Renal cortex interstitium (tissue), 15 donors: ENCODE measurements at places on chromosomes 4 and X. TPM values are rescaled to one million over a fixed set of nuclear protein-coding genes. Genes with fewer than 3 reads are reported as not detected.

The SPANXA2 gene
- not detected for polyA plus RNA-seq

The NHS gene
- polyA plus RNA-seq = 21.9 TPM

The ATP11C gene
- polyA plus RNA-seq = 49.0 TPM

The FREM3 gene
- 0.17 TPM for polyA plus RNA-seq

DNA sequence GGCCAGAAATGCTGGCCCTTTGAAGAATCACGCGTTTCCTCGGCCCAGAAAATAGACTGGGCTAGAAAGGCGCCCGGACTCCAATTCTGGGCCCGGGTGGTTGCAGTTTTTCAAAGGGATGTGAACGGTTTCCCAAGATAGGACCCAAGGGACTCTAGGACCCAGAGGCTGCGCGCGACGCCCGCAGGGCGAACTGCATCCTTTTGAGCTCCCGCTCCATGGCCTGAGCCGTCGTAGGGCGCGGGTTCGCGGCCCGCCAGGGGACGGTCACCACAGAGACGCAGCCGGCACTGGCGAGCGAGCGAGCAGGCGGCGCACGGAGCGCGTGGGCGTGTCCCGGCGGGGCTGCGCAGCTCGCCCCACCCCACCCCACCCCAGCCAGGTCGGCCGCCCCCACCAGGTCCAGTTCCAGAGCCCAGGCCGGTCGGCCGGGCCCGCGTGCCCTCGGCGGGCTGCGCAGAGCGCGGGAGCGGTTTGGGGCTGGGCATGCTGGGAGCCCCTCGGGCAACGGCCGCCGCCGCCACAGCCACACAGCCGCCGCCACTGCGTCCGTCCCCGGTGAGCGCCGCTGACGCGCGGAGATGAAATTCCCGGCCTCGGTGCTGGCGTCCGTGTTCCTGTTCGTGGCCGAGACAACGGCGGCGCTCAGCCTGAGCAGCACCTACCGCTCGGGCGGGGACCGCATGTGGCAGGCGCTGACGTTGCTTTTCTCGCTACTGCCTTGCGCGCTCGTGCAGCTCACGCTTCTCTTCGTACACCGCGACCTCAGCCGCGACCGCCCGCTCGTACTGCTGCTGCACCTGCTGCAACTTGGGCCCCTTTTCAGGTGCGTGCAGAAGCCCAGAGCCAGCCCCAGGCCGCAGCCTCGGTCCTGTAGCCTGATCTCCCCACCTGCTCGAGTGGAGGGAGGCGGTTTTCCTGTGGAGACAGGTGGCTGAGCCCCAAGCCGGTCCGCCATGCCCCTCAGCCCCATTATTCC, at the start of gene XK:
TSS of gene XK (plus strand) at position 411 of the 979 bp plus-strand sequence. CDS start at position 582, 171 bp downstream.
- peak; percentile 8 for DNase-seq

- no peak for DNase-seq
Measured at GRCh38 chrX:138765051-138765450, 53.5 kb upstream of the FGF13 start.

DNA sequence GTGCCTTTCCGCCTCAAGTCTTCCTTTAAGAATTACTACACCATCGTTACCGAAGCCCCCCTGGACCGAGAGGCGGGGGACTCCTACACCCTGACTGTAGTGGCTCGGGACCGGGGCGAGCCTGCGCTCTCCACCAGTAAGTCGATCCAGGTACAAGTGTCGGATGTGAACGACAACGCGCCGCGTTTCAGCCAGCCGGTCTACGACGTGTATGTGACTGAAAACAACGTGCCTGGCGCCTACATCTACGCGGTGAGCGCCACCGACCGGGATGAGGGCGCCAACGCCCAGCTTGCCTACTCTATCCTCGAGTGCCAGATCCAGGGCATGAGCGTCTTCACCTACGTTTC, 2.2 kb downstream of the PCDH10 start:
- no peak for DNase-seq

- DNase-seq = no peak
Measured at GRCh38 chr4:25847329-25847728, 15.5 kb downstream of the SEL1L3 start.

DNA sequence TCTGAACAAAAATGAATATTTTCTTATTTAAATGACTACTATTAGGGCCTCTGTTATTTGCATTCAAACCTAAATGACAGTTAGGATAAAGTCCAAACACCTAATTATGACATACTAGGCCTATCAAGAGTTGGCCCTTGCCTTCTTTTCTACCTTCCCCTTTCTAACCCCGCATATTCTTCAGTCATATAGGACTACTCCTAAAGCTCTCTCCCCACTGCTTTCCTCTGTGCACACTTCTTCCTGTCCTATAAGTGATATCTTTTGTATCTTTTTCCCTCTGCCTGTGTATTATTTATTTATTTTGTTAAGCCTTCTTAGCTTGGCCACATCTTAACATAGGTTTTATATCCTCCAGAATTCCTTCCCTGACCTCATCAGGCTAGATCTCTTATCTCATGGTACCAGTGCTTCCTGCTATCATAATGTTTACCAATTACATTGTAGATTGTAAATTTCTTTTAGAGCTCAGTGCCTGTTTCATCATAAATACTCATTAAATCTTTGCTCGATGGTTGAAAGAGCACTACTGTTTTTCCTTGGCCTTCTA, 22.5 kb downstream of the ERVMER34-1 start:
- DNase-seq = no peak

DNA sequence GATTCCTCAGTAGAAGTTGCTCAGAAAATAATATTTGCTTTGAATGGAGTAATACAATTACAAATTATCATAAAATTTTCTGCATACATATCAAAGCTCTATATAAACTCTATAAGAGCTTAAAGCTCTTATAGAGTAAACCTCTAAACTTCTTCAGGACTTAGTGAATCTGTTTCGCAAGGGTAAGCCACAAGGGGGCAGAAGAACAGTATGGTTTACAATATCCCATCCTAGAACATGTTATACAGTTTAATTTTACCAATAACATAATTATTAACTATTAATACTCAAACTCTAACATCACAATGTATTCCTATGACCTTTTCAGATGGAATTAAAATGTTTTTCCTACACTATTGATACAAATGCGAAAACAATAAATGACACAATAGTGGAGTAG, 33.8 kb upstream of the SPANXN1 start:
- DNase-seq = peak; percentile 1

GRCh38 chr4:158644760-158645159, 26.9 kb downstream of the C4orf46 start:
- DNase-seq = no peak

GRCh38 chr4:61195101-61195500, 5.0 kb upstream of the ADGRL3 start:
- no peak for DNase-seq

The SPATA18 gene
- 1.3 TPM for polyA plus RNA-seq

GRCh38 chrX:97498093-97498492, 614.4 kb downstream of the RPA4 start:
- no peak for DNase-seq

DNA sequence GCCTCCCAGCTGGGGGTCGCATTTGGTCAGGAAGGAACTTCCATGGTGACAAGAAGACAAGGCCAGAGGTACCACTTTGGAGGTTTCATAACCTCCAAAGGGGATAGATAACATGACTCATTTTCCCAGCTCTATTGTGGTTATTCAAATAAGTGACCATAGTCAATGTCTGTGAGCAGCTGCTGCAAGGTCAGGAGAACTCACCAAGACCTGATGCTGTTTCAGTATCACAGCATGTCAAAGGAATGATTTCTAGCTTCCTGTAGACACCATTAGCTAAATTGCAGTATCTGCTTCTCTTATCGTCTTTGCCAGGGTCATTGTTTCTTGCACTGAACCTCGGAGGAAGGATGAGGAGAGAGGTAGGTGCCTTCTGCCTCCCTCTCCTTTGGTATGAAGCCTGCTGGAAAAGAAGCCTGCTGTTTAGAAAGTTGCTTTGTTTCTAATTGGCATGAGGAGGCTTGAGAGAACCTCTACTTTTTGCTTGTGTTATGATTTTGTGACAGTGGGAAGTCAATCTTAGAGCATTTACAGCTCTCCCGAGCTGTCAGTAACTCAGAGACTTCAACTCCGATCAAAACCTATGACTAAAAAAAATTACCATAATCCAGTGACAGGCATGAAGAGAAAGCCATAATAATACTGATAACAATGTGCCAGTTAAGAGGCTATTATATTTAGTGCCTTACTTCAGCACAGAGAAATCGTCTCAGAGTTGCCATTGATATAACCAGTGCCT, 38.0 kb upstream of the GATB start:
- DNase-seq = no peak

The NAA11 gene
- polyA plus RNA-seq = not detected
